ENCODE measurements at places on chromosomes 5 and 9.

DNA sequence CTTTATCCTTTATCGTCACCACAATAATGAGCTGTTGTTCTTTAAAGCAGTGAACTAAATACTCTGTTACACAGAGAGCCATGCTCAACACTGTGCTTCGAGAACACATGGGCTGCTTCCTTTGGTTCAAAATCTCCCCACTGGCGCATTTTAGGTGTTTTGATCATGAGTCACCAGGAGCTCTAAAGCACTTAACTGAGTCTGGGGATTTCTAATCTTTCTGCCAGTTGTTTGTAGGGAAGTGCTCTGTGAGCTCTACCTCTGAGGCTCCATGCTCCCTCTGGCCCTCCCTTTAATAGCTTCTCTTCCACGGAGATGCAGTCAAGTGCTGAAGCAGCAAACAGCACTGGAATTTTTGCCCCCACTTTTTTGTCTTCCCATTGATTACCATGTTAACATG, 17.0 kb downstream of the ERAP2 start:
- DNase-seq = no peak

DNA sequence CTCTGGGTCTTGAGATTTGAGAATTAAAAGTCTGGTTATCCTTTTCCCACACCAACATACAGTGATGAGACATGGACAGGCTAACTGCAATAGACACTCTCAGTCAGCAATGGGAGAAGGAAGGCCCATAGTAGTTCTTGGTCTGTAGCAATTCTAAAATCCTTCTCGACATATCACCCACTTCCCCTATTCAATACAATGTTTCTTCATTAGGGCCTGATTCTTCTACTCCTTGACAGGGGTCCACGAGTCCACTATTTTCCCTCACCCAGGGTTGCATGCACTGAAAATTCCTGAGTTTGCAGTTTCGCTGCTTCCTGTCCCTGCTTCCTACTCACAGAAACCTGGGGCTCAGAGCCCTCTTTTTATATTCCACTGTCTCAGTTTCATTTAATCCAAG, 402.8 kb downstream of the MAT2B start:
- no peak for DNase-seq

DNA sequence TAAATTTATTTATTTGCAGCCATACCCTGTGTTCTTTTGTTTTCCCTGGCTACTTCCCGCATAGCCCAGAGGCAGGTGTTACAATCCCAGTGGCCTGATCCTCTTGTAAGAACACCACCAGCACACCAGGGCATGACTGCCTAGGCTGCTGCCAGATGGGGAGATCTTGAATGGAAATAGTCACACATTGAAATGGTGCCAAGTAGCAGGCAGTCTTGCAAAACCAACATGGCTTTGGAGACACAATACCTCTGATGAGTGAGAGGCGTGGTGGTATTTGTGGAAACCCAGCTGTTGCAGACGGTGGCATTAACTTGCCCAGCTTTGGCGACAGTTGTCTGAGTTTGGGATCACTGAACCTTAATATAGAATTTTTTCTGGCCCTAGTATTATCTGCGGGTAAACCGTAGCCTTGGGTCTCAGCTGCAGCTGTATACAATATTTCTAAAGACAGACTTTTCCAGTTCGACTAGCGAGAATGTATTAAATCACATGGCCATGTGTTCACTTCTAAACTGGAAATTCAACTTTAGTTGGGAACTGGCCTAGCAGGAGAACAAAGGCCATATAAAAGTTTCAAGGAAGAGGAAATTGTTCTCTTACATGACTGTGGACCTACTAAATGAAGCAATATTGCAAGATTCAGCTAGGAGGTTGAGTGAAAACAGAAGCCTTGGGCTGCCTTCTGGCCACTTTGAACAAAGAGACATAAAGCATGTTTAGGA, 277.0 kb downstream of the SMARCA2 start:
- no peak for DNase-seq

GRCh38 chr5:143231416-143231815, 172.1 kb downstream of the NR3C1 start:
- DNase-seq = no peak

GRCh38 chr5:65017636-65018035, 248.9 kb downstream of the CWC27 start:
- DNase-seq = no peak

GRCh38 chr5:67316695-67317094, 120.1 kb upstream of the CD180 start:
- DNase-seq = no peak

GRCh38 chr5:58944221-58944620, 361.3 kb downstream of the RAB3C start:
- DNase-seq = no peak

- no peak for DNase-seq
Observed at GRCh38 chr5:148934895-148935400, 108.5 kb downstream of the ADRB2 start.
